Naive thymus-derived CD8-positive, alpha-beta T cell (primary cell): ENCODE measurements at places on chromosomes 6 and 20. TPM values are rescaled to one million over a fixed set of nuclear protein-coding genes. Genes with fewer than 3 reads are reported as not detected.
A peak's percentile ranks its signal among the peaks of the same experiment; 100 is the strongest.

The FERMT1 gene
- not detected for total RNA-seq

The DUSP15 gene
- total RNA-seq, result not detected

The PROKR2 gene
- not detected for total RNA-seq

The CST11 gene
- not detected for total RNA-seq

The EMILIN3 gene
- total RNA-seq, result not detected

The SLC32A1 gene
- total RNA-seq, result not detected

The VSTM2L gene
- not detected for total RNA-seq

The GNAS-AS1 gene
- 1.3 TPM for total RNA-seq

The OR2H2 gene
- total RNA-seq, result not detected

DNA sequence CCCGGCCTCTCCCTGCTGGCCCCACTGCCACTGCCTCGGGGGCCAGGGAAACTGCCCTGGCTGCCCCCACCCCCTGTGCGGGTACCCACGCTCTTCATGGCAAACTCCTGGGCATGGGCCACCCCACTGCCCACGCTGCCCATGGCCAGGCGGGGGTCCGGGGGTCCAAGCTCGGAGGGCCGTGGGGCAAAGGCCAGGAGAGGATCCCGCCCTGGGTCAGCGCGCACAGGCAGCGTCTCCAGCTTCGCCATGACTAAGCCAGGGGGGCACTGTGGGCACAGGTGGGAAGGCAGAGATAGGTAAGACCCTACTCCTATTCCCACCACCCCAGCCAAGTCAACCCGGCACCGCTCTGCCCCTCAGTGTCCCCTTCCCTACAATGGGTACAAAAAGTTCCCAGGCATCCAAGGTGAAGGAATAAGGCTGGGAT lies 6.4 kb downstream of the LZTS3 start:
- no peak for DNase-seq
- H3K27ac ChIP-seq, result no peak overlapping the region

DNA sequence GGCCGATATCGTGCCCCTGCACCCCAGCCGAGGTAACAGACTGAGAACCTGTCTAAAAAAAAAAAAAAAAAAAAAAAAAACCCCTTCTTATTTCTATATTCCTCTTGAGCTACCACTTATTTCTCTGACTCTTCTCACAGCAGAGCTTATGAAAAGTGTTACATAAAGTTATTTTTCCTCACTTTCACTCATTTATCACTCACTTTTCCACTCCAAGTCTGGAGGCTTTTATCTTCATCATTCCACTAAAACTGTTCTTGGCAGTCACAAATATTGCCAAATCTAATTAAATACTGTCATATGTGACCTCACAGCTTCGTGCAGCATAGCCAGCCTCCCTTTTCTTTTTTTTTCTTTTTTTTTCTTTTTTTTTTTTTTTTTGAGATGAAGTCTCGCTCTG lies 131.2 kb downstream of the KLHL32 start:
- no peak overlapping the region for H3K4me3 ChIP-seq
- H3K36me3 ChIP-seq, result no peaks in the 10 kb centered on the region
- no peaks in the 10 kb centered on the region for H3K4me1 ChIP-seq
- H3K27ac ChIP-seq, result no peak overlapping the region
- H3K27me3 ChIP-seq, result no peaks in the 10 kb centered on the region

DNA sequence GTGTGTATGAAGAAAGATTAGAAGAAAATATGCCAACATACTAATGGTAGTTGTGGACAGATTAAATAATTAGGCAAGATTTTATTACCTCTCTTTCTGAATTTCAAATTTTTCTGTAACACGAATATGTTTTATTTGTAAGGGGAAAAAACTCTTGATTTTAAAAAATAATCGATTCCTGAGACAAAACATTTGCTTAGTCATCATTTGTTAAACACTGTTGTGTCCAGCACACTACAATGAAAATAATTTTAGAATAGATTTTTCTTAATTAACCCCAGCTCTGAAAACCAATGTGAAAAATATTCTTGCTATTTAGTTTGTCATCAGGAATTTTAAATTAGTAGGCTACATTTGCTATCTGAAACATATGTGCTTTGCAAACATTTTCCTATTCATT lies 253.0 kb downstream of the TRDN start:
- no peak for DNase-seq
- no peaks in the 10 kb centered on the region for H3K4me1 ChIP-seq
- H3K27ac ChIP-seq, result no peak overlapping the region
- no peaks in the 10 kb centered on the region for H3K27me3 ChIP-seq
- no peaks in the 10 kb centered on the region for H3K36me3 ChIP-seq
- no peak overlapping the region for H3K4me3 ChIP-seq

- no peaks in the 10 kb centered on the region for H3K4me1 ChIP-seq
- no peaks in the 10 kb centered on the region for H3K36me3 ChIP-seq
- H3K27ac ChIP-seq, result no peak overlapping the region
- H3K4me3 ChIP-seq, result no peak overlapping the region
- DNase-seq, result no peak
These were observed 32.4 kb downstream of the CPXM1 start for GRCh38 chr20:2767768-2768631.

DNA sequence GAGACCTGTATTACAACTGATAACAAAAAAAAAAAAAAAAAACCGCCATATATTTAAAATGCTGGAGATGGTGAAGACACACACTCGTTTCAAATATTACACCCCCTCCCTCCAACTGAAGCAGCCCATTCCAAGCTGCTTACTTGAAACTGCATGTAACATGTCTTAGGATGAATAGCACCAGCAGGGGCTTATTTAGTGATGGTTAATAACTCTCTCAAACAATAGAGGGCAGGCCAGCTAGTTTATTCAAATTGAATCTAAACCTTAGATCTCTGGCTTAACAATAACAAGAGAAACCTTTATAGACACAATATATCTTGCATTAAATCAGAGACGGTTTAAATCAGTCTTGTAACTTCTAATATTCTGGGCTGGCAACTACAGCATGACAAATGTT lies 9.3 kb upstream of the JPH2 start:
- H3K27ac ChIP-seq, result no peak overlapping the region
- H3K4me1 ChIP-seq, result peaks cover 19% of the 10 kb centered on the region
- DNase-seq, result no peak
- no peak overlapping the region for H3K4me3 ChIP-seq
- H3K36me3 ChIP-seq, result peaks cover 4% of the 10 kb centered on the region

GRCh38 chr20:38065764-38066375 lies 32.3 kb downstream of the RPRD1B start:
- no peak for DNase-seq
- no peak overlapping the region for H3K4me3 ChIP-seq
- H3K27ac ChIP-seq, result no peak overlapping the region
- H3K36me3 ChIP-seq, result peaks cover 55% of the 10 kb centered on the region

GRCh38 chr6:18264219-18264922 lies at the start of gene DEK:
Gene DEK (minus strand): TSS chr6:18264530. CDS start chr6:18263987, 543 bp downstream.
- peak; percentile 71 for DNase-seq
- H3K4me3 ChIP-seq, result peak within 1 kb of the TSS; percentile 94
- peaks cover 53% of the 10 kb centered on the region for H3K4me1 ChIP-seq
- H3K36me3 ChIP-seq, result peaks cover 4% of the 10 kb centered on the region
- H3K27me3 ChIP-seq, result no peaks in the 10 kb centered on the region

GRCh38 chr20:53070706-53071392 lies 98.7 kb downstream of the TSHZ2 start:
- H3K36me3 ChIP-seq, result peaks cover 17% of the 10 kb centered on the region
- peaks cover 12% of the 10 kb centered on the region for H3K4me1 ChIP-seq
- DNase-seq, result no peak
- no peak overlapping the region for H3K4me3 ChIP-seq
- no peak overlapping the region for H3K27ac ChIP-seq

DNA sequence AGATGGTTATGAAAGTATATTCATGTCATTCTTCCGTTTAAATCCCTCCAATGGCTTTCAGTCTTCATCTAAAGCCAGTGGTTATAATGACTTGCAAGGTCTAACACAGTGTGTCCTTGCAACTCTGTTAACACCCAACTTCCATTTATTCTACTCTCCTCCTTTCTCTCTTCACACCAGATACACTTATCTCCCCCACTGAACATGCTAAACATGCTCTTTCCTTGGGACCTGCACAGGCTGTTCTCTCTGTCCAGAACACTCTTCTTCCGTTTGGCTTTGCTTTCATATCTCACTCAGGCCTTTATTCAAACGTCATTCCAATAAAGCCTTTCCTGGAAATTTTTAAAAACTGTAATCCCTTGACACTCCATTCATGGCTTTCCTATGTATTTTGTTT lies 91.5 kb downstream of the EPHA7 start:
- H3K27ac ChIP-seq, result no peak overlapping the region
- H3K27me3 ChIP-seq, result no peaks in the 10 kb centered on the region
- H3K36me3 ChIP-seq, result no peaks in the 10 kb centered on the region
- H3K4me1 ChIP-seq, result no peaks in the 10 kb centered on the region

DNA sequence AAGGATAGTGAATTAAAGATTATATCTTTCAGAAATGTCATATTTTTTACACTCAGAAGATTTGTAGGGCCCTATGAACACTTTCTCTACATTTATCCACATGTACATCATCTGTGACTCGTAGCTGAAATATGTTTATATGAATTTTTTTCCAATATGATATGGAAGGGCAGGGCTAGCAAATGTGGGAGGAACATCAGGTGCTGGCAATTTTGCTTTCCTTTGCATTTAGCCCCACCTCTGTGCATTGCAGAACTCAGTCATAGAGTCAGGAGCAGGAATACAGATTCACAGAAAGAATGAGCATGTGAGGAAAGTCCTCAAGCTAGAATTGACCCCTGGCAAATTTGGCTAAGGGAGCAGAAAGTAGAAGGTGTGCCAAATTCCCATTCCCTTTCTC lies 129.9 kb downstream of the CRYBG1 start:
- H3K27ac ChIP-seq, result no peak overlapping the region
- no peaks in the 10 kb centered on the region for H3K36me3 ChIP-seq
- no peak for DNase-seq

DNA sequence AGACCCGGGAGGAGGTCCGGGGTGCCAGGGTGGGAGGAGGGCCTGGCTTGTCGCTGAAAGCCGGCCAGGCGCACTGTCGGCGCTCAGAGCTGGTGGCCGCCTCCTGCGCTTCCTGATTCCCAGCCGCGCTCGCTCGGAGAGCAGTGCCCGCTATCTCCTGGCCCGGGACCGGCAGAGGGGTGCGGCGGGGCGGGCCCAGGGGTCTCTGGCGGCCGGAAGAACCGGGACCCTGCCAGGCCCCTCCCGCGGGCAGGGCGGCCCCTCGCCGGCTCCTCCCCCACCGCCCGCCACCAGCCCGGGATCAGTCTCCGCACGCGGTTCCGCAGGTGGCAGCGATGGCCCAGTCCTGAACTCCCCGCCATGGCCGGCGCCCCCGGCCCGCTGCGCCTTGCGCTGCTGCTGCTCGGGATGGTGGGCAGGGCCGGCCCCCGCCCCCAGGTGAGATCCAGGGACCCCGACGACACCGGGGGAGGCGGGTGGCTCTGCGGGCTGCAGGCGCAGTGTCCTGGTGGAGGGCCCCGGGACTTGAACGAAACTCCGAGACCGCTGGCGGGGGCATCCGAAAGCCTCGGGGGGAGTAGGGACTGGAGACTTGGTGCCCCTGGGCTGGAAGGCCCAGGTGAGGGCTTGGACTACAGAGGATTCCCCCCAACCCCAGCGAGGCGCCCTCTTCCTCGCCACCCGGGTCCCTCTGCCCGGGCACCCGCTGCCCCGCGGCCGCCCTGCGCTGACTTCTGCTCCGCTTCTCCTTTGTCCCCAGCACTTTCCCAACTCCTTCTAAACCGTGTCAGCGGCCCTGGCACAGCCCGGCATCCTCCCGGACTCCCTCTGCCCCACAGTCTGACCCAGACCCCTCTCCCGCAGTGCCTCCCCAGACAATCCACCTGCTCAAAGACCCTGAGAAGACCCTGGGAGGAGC lies at the start of gene GLP1R:
GLP1R (plus strand) TSS at position 301 of the 919 bp plus-strand sequence; CDS start at position 361, 60 bp downstream.
- peaks cover 50% of the 10 kb centered on the region for H3K27me3 ChIP-seq
- H3K4me3 ChIP-seq, result peak within 1 kb of the TSS; percentile 60

GRCh38 chr20:23179766-23180403 lies 93.8 kb upstream of the CD93 start:
- no peak overlapping the region for H3K27ac ChIP-seq
- H3K36me3 ChIP-seq, result no peaks in the 10 kb centered on the region
- H3K27me3 ChIP-seq, result peaks cover 20% of the 10 kb centered on the region
- no peaks in the 10 kb centered on the region for H3K4me1 ChIP-seq
- H3K4me3 ChIP-seq, result no peak overlapping the region

GRCh38 chr6:9200712-9201111 lies 765.4 kb upstream of the SLC35B3 start:
- H3K36me3 ChIP-seq, result no peaks in the 10 kb centered on the region
- no peaks in the 10 kb centered on the region for H3K4me1 ChIP-seq
- no peaks in the 10 kb centered on the region for H3K27me3 ChIP-seq

DNA sequence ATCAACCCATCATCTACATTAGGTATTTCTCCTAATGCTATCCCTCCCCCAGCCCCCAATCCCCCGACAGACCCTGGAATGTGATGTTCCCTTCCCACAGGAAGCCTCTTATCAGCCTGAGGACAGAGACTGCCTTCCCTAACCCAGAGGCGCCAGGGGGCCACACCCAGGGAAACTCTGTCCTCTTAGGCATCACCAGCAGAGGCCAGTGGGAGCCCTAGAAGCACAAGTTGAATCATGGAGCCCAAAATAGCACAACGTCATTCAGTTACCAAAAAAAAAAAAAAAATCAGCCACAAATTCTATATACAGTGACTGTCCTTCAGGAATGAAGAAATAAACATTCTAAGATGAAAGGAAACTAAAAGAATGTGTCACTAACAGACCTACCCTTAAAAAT lies 625.7 kb downstream of the TFAP2A start:
- no peaks in the 10 kb centered on the region for H3K27me3 ChIP-seq
- H3K27ac ChIP-seq, result no peak overlapping the region
- DNase-seq, result no peak
- no peak overlapping the region for H3K4me3 ChIP-seq
- no peaks in the 10 kb centered on the region for H3K4me1 ChIP-seq
- no peaks in the 10 kb centered on the region for H3K36me3 ChIP-seq

DNA sequence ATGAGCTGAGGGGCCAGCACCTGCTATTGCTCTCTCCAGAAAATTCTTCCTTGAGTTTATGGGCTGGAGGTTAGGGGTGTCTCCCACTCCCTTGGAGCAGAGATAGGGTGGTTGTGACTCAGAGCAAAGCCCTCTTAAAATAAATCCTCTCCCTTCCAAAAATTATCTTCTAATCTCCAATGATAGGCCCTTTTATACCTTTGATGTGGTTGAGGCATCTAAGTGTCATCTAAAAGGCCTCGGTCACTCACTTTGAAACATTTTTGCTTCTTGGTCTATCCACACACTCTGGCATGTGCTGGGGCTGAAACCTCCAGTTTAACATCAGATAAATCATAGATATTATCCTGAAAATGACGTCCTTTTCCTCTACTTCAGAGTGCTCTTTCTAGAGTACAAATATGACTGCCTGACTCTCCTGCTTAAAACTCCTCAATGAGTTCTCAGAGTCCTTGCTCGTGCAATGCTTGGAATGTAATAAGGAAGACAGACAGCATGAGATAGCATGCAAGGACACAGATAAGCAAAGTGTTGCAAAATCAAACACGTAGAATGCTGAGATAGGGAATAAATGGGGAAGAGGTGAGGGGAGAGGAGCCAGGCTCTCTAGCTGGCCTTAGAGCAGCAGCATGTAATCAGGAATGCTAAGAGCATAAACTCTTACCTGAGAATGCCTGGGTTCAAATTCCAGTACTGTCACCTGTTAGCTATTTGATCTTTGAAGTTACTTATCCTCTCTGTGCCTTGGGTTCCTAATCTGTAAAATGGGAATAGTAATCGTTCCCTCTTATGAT lies 374.1 kb upstream of the CITED2 start:
- H3K36me3 ChIP-seq, result no peaks in the 10 kb centered on the region
- no peak overlapping the region for H3K4me3 ChIP-seq
- DNase-seq, result no peak
- no peak overlapping the region for H3K27ac ChIP-seq
- no peaks in the 10 kb centered on the region for H3K27me3 ChIP-seq

GRCh38 chr6:166558156-166559005 lies 28.1 kb downstream of the RAMACL start:
- H3K36me3 ChIP-seq, result peaks cover 9% of the 10 kb centered on the region
- H3K4me3 ChIP-seq, result no peak overlapping the region
- H3K27me3 ChIP-seq, result peaks cover 13% of the 10 kb centered on the region
- peaks cover 4% of the 10 kb centered on the region for H3K4me1 ChIP-seq
